ENCODE measurements at places on chromosomes 3 and 15.

DNA sequence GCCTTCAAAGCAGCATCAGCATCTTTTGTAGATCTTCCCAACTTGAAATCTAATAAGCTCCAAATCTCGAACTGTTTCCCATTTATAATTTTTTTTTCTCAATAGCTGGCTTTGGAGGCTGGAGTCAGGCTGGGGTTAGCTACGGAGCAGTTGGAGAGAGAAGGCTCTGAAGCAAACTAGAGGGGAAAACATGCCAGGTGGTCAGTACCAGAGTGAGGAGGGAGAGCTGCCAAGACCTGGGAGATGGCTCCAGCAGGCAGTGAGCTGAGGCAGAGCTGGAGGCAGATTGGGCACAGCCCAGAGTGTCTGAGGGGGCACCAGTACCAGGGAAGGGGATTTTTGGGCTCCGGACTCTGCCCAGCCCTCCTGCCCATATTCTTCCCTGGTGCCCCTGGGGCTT, 311.2 kb downstream of the RPLP1 start:
- DNase-seq, result no peak

GRCh38 chr15:74171965-74172541, 1.5 kb upstream of the ISLR start:
- no peak for DNase-seq

DNA sequence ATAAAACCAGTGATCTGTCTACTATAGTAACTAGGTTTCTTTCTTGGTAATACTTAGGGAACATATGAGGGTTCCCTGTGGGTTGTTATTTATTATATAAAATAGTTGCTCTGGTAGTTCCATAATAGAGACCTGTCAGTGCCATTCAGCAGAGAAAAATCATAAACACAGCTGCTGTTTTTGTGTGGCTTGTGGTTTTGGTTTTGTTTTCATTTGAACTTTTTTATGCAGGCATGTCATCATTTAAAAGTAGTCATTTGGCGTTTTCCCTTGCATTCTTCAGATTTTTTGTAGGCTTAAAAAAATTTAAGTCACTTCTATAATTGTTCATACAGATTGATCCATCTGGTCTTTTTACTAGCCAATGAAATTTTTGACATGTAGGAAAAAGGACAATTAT, 47.9 kb downstream of the PIK3CA start:
- no peak for DNase-seq

DNA sequence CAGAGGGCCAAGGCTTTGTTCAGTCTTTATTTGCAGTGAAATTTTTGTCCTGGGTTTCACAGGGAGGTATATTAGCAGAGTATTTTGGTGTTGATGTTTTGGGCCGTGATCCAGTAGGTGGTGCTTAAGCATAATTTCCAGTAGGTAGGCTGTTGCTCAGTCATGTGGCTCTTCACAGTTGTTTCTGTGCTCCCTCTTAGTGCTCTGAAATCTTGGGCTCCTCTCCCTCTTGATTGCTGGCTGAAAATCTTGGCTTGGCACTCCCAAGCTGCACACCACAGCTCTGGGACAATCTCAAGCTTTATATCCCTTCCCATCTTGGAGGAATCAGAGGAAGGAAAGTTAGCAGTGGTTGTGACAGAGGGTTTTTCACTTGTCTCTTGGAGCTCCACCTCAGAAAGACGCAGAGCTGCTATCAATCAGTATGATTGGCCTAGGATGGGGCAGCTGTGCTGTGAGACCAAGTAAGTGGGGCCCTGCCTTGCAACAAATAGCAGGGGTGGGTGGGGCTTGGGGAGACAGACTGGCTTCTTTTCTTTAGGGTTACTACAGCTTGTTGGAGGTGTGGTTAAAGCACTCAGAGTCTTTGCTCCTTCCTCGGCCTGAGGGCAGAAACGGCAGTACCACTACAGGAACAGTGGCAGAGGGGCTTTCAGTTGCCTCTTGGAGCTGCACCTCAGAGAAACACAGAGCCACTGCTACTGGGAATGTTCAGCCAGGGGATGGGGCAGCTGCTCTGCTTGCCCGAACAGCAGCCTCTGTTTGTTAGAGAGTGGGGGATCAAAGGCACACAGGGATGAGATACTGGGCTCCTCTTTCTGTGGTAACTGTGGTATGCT, 627.0 kb downstream of the SI start:
- no peak for DNase-seq

GRCh38 chr15:42474827-42475226, 16.1 kb downstream of the ZNF106 start:
- DNase-seq, result no peak

GRCh38 chr3:111732252-111732879, 126.7 kb upstream of the PHLDB2 start:
- DNase-seq, result no peak

- DNase-seq, result no peak
Observed at GRCh38 chr3:127791221-127791913, 30.9 kb downstream of the MGLL start.

GRCh38 chr3:161042023-161042501, 63.1 kb downstream of the B3GALNT1 start:
- DNase-seq, result no peak

GRCh38 chr3:16471897-16472296, 41.6 kb downstream of the RFTN1 start:
- DNase-seq, result no peak

GRCh38 chr3:38987456-38987855, 64.3 kb downstream of the SCN11A start:
- DNase-seq, result no peak

DNA sequence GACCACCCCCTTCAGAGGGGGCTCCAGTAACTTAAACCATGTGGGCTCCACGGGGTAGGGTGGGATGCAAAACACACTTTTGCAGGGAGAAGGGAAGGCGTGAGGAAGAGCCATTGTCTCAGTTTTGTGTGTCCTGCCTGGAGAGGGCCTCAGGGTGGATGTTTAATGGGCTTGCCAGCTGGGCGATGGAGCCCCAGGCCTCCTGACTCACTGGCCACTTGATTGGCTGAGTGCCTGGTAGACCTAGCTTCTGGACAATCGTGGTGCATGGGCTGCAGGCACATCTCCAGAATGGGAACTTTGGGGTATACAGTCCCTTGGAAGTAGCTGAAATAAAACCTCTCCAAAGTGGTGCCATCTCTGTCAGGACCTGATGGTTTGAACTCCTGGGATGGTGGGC, 118.3 kb upstream of the MRPS22 start:
- DNase-seq, result no peak

GRCh38 chr3:158994386-158994785, 192.5 kb downstream of the MFSD1 start:
- DNase-seq, result no peak

- no peak for DNase-seq
Observed at GRCh38 chr3:40623567-40623966, 98.8 kb downstream of the ZNF621 start.

GRCh38 chr3:82815417-82816058, 1054.1 kb upstream of the GBE1 start:
- no peak for DNase-seq

DNA sequence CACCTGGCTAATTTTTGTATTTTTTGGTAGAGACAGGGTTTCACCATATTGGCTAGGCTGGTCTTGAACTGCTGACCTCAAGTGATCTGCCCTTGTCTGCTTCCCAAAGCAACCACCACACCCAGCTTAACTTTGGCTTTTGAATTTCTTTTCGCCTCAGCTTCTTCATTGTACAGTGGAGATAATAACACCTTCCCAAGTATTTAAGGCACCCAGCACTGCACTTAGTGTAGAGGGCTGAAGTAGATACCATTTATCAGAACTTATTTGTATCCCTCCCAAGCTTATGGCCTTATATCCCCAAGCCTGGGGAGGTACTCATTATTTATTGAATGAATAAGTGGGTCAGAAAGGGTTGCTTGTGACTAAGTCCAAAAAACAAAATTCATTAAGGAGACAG, 2.3 kb downstream of the SQOR start:
- no peak for DNase-seq

DNA sequence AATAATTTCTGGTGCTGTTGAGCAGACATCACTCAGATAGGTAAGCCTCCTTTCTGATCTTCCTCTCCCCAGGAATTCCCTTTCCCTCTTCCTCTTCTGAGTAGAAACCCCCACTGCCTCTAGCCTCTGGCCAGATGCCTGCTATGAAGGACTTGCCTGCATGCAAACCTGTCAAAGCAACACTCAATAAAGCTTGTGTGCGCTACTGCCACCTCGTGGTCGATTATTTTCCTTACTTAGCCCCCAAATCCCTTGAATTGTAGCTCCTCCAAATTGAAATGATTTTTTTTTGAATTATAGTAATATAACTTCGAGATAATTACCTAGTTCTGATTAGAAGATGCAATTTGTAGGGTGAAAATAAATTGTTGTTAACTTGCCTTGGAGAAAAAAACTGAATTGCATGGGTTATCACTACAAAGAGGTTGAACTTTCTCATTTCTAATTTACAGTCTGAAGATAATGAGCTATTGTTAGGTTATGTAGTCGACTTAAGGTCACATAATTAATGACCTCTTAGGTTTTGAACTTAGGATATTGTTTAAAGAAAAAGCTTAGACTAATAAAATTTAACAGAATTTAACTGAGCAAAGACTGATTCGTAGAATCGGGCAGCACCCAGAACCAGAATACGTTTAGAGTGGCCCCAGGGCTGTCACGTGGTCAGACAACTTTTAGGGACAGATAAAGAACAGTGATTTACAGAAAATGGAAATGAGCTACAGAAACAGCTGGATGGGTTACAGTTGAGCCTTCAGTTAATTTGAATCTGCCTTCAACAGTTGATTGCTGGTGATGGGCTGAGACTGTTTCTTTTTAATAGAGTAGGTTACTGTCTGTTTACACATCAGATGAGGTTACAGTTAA, 269.3 kb downstream of the ARPP21 start:
- peak; percentile 74 for DNase-seq

GRCh38 chr15:69730281-69731080, 277.9 kb downstream of the RPLP1 start:
- DNase-seq, result no peak

- DNase-seq, result no peak
Observed at GRCh38 chr3:175605851-175606250, 746.7 kb downstream of the NAALADL2 start.

DNA sequence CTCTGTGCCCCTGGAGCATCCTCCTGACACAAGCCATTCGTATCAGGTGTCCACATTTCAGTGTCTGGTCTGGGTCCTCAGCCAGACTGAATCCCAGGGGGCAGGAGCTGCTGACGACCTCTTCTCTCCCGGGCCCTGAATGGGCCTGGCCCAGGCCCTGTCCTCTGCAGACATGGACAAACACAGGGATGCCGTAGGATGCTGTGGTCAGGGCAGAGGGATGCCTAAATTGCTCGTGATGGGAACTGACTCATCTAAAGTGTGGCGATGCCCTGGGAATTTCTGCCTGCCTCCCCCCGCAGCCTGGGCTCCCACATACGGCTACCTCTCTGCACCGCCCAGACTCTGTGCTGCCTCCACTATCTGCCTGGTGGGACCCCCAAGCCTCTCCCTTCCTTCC, 58.5 kb upstream of the CTSH start:
- no peak for DNase-seq

- DNase-seq, result no peak
Observed at GRCh38 chr15:67900621-67901147, 60.8 kb upstream of the RNU6-1 start.

GRCh38 chr3:158100681-158101080, 5.5 kb downstream of the SHOX2 start:
- no peak for DNase-seq
